ENCODE measurements at places on chromosomes 7 and 10.

DNA sequence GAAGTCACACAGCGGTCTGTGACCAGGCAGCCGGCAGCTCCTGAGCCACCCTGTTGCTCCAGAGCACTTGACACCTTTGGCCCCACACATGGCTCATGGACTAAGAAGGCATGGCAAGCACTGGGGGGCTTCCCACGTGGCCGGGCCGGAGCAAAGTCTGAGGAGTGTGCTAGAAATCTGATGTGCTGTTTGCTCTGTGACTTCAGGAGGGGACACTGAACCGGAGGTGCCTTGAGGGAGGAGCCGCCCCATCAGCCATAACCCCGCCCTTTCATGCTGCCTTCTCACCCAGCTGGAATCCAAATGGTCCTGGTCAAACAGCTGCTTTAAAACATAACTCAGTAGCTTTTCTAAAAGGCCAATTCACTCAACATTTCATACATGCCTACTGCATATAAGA lies 33.5 kb downstream of the PROSER2 start:
- DNase-seq = no peak

GRCh38 chr10:97647556-97647955 lies 7.1 kb downstream of the PI4K2A start:
- DNase-seq = no peak

GRCh38 chr7:40697653-40698052 lies 562.8 kb downstream of the SUGCT start:
- no peak for DNase-seq

- DNase-seq = peak; percentile 34
These were observed 516.8 kb upstream of the GALNT17 start for GRCh38 chr7:70615066-70615606.

GRCh38 chr10:8073691-8074416 lies 19.4 kb downstream of the GATA3 start:
- DNase-seq = no peak

DNA sequence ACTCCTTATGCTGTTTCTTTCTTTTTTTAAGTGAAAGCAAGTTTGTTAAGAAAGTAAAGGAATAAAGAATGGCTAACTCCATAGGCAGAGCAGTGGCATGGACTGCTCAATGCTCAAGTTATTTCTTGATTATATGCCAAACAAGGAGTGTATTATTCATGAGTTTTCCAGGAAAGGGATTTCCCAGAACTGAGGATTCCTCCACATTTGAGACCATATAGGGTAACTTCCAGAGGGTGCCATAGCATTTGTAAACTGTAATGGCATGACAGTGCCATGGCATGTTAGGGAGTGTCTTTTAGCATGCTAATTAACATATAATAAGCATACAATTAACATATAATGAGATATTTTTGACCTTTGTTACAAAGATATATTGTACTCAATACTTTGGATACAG lies 1034.5 kb upstream of the PHF14 start:
- DNase-seq = no peak

DNA sequence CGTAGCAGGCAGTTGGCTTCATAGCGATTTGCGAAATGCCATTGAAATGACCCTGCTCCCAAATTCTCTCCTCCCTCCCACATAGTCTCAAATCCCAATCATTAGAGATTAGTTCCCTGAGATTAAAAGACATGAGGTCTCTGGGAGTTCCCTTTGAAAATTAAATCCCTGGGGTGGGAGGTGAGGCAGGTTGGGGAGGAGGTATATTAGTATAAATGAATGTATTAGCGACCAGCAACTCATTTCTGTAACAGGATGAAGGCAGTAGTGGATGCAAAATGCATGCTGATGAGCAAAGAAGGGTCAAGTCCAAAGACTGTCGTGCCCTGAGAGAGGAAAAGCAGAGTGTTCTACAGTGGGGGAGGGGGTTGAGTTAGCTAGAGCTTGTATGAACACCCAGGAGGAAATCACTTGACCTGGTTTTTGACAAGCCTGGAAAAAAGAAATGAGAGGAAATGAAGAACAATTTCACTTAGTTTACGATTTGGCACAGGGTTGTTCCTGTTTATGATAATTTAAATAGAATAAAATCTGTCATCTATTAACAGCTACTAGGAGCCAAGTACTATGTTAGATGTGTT lies 79.6 kb upstream of the MTPN start:
- no peak for DNase-seq

DNA sequence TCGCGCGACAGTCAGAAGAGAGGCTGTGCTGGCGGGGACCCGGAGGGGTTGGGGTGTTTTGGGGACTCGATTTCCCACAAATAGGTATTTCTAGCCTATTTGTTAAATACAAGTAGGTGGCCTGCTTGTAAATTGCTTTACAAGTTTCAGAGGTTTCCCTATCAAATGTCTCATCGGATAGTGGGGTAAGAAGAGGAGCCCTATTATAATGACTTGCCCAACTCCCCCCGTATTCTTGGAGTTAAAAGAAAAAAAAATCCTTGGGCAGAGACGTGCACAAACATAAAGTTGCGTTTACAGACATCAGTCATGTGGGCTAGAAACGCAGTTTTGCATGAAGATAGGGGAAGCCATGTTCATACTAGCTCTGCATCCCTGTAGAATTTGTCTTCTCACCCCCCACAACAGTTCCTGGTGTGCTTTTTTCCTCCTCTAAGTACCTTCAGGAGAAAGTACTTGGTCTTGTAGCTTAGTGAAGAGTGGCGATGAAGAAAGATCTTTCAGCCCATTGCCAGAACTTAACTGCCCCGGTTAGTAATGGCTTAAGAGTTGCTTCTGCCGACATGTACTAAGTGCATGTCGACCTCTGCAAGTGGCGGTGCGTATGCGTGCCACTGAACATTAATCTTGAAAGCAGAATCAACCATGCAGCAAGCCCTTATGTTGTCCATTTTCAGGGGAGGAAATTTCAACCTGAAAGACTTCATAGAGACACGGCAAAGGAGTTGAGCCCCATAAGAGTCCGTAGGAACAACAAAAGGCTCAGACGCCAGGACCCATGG lies 832 bp upstream of the TIAL1 start:
- DNase-seq = no peak

DNA sequence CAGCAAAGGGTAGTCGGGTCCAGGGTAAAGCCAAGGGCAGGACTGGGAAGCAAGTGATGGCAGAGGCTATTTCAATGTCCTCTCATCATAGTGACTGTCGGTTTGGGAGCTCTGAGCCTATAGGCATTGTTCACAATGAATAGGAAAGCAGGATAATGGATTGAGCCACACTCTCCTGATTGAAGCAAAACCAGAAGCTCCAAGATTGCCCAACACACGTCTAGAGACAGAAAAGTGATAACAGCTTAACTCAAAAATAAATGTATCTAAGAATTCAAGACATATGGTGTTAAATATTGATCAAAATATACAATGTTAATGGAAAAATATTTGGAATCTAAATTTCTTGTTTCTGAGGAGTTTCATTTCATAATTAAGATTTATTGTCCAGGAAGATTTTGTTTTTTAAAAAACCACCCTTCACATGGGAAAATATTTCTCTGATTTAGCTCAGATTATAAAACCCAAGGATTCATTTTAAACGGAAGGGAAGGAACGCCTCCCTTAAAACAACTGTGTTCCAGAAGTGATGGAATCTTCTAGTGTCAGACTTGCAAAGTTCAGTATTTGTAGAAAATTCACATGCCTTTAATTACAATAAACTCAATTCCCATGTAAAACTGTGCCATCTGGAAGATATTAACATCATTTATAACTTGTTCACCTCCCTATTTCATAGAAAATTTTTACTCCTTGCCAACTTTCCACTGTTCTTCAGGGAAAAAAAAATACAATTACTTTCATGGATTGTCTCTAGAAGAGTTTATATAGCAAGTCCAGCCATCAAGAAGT lies 54.5 kb downstream of the NRP1 start:
- DNase-seq = no peak

DNA sequence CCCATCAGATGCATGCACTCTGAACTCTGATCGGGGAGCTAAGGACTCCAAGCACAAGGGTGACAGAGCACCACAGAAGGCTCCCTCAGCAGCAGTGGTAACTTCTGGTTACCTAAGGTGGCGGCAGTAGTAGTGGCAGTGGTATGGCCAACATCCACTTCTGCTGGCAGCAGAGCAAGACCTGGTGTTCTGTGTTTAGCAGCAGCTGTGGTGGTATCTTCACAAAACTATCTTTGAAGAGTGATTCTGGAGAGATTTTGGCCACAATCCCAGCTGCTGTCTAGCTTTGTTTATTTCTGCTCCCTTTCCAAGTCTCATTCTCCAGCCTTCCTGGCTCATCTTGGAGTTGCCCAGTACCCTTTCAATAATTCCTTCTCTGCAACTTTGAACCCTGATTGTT lies 102.4 kb upstream of the LRGUK start:
- peak; percentile 15 for DNase-seq
